Endothelial cell (in vitro differentiated cells): ENCODE measurements at places on chromosomes 6 and 20.

DNA sequence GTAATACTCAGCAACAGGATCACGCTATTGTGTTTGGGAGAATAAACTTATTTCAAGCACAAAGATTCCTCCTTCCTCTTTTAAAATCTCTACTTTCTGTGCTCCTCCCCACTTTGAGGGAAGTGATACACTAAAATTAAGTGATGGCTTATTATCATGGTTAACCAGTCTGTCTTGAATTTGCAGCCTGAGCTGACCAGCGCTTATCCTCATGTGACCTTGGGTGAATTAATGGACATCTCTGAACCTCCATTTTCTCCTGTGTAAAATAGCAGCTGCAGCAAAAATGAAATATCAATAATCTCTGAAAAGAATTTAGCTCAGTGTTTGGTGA is 222.6 kb downstream of the BCAS1 start:
- DNase-seq: no peak

GRCh38 chr6:106149472-106150069 is 63.4 kb downstream of the PRDM1 start:
- DNase-seq: no peak

GRCh38 chr6:3258720-3259490 is at the start of gene PSMG4:
TSS of gene PSMG4 (plus strand) at chr6:3258947. CDS start at chr6:3259023, 76 bp downstream.
- peak; percentile 98 for DNase-seq

GRCh38 chr6:105810105-105810921 is 275.8 kb upstream of the PRDM1 start:
- no peak for DNase-seq

- no peak for DNase-seq
Observed at GRCh38 chr20:60313614-60314013, 355.4 kb downstream of the CDH26 start.

DNA sequence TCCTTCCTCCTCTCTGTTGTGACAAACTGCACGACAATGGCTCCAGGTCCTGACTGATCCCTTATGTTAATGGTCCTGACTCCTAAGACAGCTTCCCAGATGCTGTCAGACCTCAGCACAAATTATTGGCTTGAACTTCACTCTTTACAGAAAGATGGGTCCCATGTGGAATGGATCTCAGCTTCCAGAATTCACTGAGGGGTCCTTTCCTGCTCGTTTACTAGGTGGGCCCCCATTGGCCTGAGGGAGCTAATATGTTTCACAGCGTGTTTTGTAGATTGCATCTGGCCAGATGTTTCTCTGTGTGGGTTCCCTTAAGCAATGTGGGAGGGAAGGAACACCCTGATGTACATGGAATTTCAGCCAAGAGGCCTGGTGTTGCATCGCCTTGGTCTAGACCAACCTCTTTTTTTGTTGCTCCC is 826.6 kb downstream of the MAFB start:
- no peak for DNase-seq

GRCh38 chr20:9808166-9808565 is 30.7 kb downstream of the PAK5 start:
- no peak for DNase-seq

GRCh38 chr6:159916752-159917151 is 26.0 kb downstream of the MAS1 start:
- no peak for DNase-seq
